Suppressor macrophage (primary cell): ENCODE measurements at places on chromosomes 7 and 10.
A peak's percentile ranks its signal among the peaks of the same experiment; 100 is the strongest.

DNA sequence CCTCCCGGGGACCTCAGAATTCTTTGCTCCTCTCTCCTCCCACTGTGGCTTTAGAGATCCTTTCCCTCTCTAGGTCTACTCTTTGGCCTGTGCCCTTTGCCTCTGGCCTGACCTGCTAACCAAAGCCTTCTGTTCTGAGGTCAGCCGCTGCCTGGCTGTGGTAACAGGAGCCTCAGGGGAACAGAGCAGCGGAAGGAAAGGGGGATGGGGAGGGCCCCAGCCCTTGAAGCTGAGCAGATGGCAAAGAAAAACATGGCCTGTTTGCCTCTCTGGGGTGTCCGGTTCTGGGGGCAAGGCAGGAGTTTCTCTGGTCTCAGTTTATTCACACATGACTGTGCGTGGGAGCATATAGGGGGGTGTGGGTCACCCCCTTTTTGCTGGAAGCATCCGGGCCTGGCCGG, 28.2 kb downstream of the COL26A1 start:
- DNase-seq = no peak

- DNase-seq = peak; percentile 5
These were observed at the start of gene C1QL3 for GRCh38 chr10:16521311-16522016. C1QL3 (minus strand) TSS chr10:16521879; CDS start chr10:16521065, 814 bp downstream.

- DNase-seq = no peak
These were observed 73.0 kb upstream of the LRRC4 start for GRCh38 chr7:128104108-128104742.

- DNase-seq = no peak
These were observed 3.4 kb upstream of the PNPLA8 start for GRCh38 chr7:108529341-108529740.

DNA sequence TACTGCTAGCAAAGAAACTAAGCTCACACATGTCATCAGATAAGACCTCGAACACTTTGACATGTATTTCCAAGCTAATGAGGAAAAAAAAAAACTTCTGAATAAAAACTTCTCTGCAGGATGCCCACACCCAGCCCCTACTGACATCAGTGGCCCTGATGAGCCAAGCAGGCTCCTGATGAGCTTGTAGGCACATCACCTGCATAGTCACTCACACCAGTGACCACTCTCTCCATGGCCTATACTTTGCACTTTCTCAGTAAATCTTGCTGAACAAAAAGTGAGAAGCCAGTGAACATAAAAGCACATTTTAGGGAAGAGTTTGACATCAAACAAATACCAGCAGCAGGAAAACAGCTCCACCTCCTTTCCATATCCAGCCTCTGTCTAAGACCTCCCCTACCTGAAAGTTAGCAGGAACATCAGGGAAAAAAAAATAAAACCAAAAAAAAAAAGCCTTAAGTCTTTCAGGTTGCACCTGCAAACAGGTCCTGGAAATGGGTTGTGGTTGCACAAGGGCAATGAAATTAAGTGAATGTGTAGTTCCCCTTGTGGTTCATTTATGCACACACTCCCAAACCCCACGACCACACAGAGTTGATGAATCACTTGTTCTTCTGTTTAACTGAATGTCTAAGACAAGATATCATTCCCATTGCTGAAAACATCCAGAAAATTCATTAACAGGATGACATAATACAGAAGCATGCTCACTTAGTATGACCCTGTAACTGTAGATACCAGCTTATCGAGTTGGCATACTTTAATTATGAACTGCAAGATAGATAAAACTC, 205.2 kb upstream of the PDE1C start:
- no peak for DNase-seq

GRCh38 chr10:44008270-44008916, 359.7 kb upstream of the ZNF32 start:
- DNase-seq = no peak

DNA sequence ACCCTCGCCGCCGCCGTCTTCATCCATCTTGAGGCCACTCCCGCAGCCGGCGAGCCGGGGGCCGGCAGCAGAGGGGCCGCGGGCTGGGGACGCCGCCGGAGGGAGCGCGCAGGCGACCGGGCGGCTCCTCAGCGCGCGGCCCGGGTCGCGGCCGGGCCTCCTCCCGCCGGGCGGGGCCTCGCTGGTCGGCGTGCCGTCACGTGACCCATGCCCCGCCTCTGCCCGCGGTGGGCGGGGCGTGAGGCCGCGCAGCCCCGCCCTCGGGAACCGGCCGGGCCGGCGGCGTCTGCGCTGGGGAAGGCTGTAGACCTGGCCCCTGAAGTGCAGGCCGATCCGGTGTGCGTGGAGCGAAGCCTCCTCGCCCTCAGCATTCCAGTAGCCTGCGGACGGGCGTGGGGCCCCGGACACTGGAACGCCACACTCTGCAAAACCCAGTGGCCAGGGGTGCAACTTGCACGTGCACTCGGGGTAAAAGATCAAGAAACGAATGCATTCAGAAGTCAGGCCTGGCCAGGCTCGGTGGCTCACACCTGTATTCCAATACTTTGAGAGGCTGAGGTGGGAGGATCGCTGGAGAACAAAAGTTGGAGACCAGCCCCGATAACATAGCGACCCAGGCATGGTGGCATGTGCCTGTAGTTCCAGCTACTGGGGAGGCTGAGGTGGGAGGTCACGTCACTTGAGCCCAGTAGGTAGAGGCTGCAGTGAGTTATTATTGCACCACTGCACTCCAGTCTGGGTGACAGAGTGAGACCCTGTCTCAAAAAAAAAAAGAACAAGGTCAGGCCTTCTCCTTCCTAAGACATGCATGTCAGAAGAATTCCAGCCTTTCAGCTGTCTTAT, at the start of gene CYTH3:
CYTH3 (minus strand) TSS at position 144 of the 843 bp plus-strand sequence; CDS start at position 27, 117 bp downstream.
- peak; percentile 93 for DNase-seq

- DNase-seq = peak; percentile 68
These were observed 18.9 kb upstream of the DNAJC1 start for GRCh38 chr10:22022257-22023032.
